NCI-H524 (cell line): ENCODE measurements at places on chromosomes 6 and 20.
A peak's percentile ranks its signal among the peaks of the same experiment; 100 is the strongest.

DNA sequence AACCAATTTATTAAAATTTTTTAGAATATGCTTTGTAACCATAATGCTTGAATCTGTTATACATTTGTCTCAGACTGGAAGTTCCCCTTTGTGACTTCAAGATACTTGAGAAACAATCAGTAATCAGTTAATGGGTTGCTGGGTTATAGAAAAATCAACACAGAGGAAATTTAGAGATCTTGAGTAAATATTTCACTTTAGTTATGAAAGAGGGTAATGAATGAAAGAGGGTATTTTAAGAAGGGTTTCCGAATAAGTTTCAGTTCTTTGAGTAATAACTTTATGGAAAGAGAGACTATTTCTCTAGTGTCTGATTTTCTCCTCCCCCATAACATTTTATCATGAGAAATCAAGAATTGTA, 21.4 kb downstream of the ZFAND3 start:
- DNase-seq: no peak

DNA sequence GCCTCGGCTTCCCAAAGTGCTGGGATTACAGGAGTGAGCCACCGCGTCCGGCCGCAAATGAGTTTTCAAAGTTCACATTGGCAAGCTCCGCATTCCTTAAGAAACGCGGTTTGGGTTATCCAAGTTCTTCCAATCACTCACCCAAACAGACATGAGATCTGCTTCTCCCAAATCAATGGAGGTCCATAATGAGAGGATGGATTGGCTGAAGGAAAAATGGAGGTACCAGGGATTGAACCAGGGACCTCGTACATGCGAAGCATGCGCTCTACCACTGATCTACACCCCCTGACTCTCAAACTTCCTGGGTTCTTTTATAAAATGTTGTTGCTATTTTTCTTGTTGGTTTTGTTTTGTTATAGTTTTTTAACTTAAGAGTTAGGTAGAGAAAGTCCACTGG, 170.0 kb downstream of the GPX5 start:
- DNase-seq: no peak

DNA sequence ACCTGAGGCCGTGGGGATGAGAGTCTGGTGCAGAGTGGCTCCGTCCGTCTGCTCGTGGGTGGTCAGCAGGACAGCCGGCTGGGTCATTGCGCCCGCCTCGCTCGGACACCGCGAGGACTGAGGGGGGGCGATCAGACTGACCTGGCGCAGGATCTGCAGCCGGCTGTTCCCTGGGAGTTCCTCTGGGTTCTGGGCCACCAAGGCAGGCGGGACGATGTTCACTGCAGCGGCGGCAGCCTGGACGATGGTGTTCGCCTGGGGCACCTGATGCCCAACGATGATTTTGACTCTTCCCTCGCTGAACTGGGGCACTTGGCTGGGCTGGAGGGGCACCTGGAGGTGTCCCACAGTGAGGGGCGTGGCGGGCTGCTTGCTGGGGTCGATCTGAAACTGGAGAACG, 39.2 kb downstream of the ZFP64 start:
- no peak for DNase-seq

DNA sequence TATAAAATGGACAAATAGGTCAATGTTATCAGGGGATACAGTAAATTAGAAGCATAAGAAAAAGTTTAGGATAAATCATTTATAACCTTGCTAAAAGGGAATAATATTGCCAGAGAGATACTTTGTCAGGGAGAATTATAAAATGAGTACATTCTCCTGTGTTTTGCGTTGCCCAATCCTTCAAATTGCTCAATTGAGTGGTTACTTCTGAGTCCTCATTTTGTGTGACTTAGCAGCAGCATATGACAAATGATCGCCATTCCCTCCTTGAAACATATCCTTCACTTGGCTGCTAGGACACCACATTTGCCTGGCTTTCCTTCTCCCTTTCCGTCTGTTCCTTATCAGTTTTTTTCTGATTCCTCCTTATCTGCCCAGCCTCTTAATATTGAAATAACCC, 106.7 kb upstream of the FLRT3 start:
- no peak for DNase-seq

DNA sequence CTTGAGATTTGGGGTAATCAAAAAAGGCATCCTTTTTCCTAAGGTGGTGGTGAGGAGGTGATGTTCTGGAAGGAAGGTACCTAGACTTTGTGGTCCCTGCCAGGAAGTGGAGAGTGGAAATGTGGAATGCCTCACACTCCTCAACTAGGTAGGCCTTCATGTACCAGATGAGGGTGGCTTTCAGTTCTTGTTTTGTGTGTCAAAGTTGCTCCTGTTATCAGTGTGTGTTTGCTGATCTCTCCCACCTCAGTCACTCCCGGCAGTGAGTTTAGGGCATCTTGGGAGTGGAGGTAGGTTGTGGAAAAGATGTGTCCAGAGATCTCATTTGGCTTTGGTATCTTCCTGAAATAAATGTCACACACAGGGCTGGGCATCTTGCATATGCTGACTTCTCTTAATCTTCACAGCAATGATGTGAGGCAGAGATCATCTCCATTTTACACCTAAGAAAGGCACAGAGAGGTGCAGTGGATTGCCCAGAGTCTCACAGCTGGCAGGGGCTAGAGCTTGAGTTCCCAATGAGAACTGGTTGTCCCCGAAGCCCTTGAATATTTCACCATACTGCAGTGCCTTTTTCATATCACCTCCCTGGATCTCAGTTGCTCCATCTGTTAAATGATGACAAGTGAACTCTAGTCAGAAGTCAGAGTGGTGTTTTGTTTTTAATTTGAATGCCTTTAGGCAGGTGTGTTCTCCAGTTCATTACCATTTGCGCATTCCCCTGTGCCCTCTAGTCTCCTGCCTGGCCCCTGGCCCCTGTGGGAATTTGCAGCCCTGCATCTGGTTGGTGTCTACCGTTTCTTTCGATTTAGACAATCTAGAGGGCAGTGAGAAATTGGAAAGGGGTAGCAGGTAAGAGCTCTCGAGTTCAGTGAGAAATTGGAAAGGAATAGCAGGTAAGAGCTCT, 2.9 kb downstream of the PKIG start:
- DNase-seq: no peak

DNA sequence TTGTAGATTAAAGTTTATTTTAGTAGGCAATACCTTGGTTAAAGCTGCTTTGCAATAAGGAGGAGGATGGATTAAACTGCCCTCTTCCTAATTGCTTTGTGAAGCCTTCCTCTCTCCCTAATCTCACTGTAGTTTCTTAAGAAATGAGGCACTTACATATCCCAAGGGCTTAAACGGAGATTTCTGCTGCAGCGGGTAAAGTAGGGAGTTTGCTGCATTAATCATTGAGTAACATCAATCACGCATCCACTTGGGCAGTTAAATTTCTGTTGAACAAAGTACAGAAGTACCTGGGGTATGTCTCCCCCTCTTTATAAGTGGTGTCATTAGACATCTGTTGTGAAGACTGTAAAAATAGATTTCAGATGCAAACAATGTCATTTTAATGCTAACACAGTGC, 29.5 kb upstream of the ARID1B start:
- DNase-seq: peak; percentile 59
